ENCODE measurements at places on chromosomes 5 and 9. TPM values are rescaled to one million over a fixed set of nuclear protein-coding genes. Genes with fewer than 3 reads are reported as not detected.

Gene F12
- total RNA-seq = 4.0 TPM

Gene AP3S1
- 117 TPM for total RNA-seq

Gene ARL14EPL
- not detected for total RNA-seq

Gene LCN1
- total RNA-seq = not detected

Gene CATSPER3
- total RNA-seq = not detected

Measured in mammary epithelial cell (primary cell).